ENCODE measurements at places on chromosomes 6 and 20. TPM values are rescaled to one million over a fixed set of nuclear protein-coding genes. Genes with fewer than 3 reads are reported as not detected.

Gene XKR7
- total RNA-seq, result not detected

Gene GABRR1
- total RNA-seq, result not detected

Gene PRND
- total RNA-seq, result not detected

DNA sequence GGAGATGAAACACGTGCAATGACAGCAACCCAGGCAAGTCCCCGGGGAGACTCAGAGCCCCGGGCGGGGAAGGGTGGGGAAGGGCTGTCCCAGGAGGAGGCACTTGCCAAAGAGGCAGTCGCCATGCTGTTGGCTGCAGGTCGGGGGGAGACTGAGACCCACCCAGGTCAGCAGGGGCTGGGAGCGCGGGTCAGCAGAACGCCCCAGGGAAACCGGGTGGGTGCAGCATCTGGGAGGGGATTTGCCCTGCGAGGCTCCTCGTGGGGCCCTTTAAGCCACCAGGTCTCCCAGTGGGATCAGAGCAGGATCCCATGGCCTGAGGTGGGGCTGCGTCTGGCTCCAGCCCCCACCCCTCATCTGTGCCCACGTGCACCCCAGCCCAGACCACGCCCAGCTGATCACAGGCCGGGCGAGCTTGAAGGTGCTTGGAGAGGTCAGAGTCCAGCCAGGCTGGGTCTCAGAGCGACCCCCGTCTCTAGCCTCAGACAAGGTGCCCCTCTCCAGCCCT, 65.5 kb downstream of the YTHDF1 start:
- no peaks in the 10 kb centered on the region for H3K36me3 ChIP-seq
- H3K27ac ChIP-seq, result no peak overlapping the region
- H3K4me1 ChIP-seq, result no peaks in the 10 kb centered on the region
- no peak for DNase-seq
- H3K4me3 ChIP-seq, result no peak overlapping the region

DNA sequence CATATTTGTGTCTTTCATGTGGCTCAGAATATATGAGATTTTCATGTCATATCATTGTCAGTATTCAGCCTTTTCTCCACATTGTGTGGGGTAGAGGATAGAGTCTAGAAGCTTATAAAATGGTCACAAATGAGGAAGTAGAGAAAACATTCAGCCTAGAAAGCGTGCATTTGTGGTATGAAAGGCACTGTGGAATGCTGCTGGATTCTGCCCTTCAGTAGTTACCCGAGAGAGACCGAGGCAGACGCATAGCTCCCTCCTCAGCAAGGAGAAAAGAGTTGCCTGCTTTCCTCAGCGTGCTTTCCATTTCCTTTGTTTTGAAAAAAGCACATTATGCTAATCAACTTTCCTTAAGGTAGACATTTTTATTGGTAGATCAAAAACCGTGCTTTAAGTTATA, 28.7 kb downstream of the MYB start:
- H3K4me1 ChIP-seq, result peaks cover 32% of the 10 kb centered on the region
- H3K36me3 ChIP-seq, result peaks cover 32% of the 10 kb centered on the region
- no peak for DNase-seq
- peak overlapping the region; percentile 77 for H3K4me3 ChIP-seq
- no peaks in the 10 kb centered on the region for H3K27me3 ChIP-seq

- no peak for DNase-seq
- peaks cover 29% of the 10 kb centered on the region for H3K4me1 ChIP-seq
- no peaks in the 10 kb centered on the region for H3K36me3 ChIP-seq
- H3K27me3 ChIP-seq, result peaks cover 5% of the 10 kb centered on the region
- peak overlapping the region; percentile 42 for H3K27ac ChIP-seq
- no peak overlapping the region for H3K4me3 ChIP-seq
These were observed 53.4 kb upstream of the CD93 start for GRCh38 chr20:23139524-23139923.

DNA sequence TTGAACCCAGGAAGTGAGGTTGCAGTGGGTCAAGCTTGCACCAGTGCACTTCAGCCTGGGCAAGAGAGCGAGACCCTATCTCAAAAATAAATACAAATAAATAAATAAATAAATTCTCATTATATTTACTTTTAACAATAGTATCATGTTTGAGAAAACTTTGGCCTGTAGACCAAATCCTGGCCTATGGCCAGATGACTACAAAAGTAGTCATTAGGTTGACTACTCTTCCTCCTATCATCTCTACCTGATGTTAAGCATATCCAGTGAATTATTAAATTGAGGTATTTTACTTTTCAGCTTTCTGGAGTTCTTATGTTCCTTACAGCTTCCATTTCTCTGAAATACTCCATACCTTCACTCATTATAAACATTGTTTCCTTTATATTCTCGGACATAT, 280.6 kb downstream of the LAMA2 start:
- no peaks in the 10 kb centered on the region for H3K4me1 ChIP-seq
- no peaks in the 10 kb centered on the region for H3K36me3 ChIP-seq
- H3K4me3 ChIP-seq, result no peak overlapping the region
- DNase-seq, result no peak
- H3K27me3 ChIP-seq, result no peaks in the 10 kb centered on the region

DNA sequence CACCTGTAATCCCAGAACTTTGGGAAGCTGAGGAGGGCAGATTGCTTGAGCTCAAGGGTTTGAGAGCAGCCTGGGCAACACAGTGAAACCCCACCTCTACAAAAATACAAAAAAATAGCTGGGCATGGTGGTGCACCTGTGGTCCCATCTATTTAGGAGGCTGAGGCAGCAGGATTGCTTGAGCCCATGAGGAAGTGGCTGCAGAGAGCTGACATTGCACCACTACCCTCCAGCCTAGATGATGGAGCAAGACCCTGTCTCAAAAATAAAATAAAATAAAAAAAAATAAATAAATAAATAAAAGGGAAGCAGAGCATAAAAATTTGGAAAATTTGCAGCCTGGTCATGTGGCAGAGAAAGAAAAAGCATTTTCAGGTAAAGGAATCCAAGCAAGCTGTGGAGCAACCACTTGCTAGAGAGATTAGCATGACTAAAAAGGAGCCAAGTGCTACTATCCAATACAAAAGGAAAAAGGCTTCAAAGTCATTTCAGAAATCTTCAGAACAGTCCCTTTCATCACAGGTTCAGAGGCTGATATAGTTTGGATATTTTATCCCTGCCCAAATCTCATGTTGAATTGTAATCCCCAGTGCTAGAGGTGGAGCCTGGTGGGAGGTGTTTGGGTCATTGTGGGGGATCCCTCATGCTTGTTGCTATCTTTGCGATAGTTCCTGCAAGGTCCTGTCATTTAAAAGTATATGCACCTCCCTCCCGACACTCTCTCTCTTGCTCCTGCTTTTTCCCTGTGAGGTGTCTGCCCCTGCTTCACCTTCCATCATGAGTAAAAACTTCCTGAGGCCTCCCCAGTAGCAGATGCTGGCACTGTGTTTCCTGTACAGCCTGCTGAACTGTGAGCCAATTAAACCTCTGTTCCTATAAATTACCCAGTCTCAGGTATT, 11.2 kb upstream of the TTK start:
- peaks cover 8% of the 10 kb centered on the region for H3K27me3 ChIP-seq
- no peak overlapping the region for H3K4me3 ChIP-seq
- H3K36me3 ChIP-seq, result no peaks in the 10 kb centered on the region

DNA sequence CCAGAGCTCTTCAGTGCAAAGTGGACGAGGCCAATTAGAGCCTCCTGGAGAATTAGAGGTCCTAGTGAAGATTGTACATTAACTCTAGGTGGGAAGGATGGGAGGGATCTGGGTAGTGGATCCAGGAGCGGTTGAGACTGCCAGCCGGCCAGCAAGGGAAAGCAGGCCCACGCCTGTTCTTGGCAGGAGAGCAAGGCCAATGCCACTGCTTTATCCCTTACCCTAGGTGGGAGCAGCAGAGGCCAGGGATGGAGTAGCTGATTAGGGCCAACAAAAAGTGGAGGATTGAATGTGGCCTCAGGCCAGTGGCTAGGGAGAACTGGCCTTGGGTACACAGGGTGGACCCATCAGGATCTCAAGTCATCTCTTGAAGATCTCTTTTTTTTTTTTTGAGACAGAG, 3.7 kb downstream of the ITPR3 start:
- peaks cover 9% of the 10 kb centered on the region for H3K36me3 ChIP-seq
- H3K27me3 ChIP-seq, result no peaks in the 10 kb centered on the region
- no peak for DNase-seq
- no peak overlapping the region for H3K27ac ChIP-seq
- peaks cover 40% of the 10 kb centered on the region for H3K4me1 ChIP-seq
- H3K4me3 ChIP-seq, result no peak overlapping the region

DNA sequence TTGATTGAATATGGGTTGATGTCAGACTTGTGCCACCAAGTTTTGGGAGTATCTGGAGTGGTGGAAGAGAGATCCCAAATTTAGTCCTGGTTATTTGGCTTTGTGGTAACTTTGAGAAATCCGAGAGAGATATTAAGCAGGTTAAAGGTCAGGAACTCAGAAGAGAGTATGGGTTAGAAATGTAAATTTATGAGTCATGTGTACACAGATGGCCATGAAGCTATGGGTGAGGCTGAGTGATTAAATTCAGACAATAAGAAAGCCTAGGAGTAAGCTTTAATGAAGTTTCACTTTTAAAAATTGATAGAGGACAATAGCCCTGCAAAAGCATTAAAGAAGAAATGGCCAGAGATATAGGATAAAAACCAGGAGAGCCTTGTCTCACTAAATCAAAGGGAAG, 14.3 kb downstream of the RIMS1 start:
- H3K4me1 ChIP-seq, result no peaks in the 10 kb centered on the region
- no peak overlapping the region for H3K4me3 ChIP-seq
- H3K36me3 ChIP-seq, result no peaks in the 10 kb centered on the region
- no peak overlapping the region for H3K27ac ChIP-seq

DNA sequence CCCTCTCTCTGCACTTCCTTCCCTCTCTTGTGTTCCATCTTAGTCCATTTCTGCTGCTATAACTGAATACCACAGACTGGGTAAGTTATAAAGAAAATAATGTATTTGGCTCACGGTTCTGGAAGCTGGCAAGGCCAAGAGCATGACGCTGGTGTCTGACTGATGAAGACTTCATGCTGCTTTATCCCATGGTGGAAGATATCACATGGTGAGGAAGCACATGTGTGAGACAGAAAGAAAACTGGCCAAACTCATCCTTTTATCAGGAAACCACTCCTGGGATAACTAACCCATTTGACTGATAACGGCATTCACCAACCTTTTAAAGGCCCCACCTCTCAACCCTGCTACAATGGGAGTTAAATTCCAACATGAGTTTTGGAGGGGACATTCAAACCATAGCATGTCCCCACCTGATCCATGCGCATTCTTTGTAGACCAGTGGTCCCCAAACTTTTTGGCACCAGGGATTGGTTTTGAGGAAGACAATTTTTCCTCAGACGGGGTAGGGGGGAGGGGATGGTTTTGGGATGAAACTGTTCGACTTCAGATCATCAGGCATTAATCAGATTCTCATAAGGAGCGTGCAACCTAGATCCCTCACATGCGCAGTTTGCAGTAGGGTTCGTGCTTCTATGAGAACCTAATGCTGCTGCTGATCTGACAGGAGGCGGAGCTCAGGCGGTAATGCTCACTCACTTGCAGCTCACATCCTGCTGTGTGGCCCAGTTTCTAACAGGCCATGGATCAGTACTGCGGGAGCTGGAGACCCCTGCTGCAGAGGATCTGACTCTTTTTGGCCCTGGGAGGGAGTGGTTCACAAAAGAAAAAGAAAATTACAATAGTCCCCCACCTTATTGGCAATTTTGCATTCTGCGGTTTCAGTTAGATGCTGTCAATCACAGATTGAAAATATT, 71.7 kb upstream of the RNF24 start:
- H3K36me3 ChIP-seq, result peaks cover 5% of the 10 kb centered on the region
- H3K27me3 ChIP-seq, result peaks cover 3% of the 10 kb centered on the region
- peaks cover 29% of the 10 kb centered on the region for H3K4me1 ChIP-seq
- DNase-seq, result no peak
- no peak overlapping the region for H3K4me3 ChIP-seq

- peaks cover 2% of the 10 kb centered on the region for H3K36me3 ChIP-seq
- H3K4me3 ChIP-seq, result peak overlapping the region; percentile 81
- peaks cover 7% of the 10 kb centered on the region for H3K27me3 ChIP-seq
These were observed 682 bp upstream of the CHD6 start for GRCh38 chr20:41618807-41619311.

- no peak overlapping the region for H3K4me3 ChIP-seq
- no peaks in the 10 kb centered on the region for H3K36me3 ChIP-seq
These were observed 186.6 kb downstream of the MOXD1 start for GRCh38 chr6:132214716-132215115.

- H3K27me3 ChIP-seq, result peaks cover 4% of the 10 kb centered on the region
- no peak overlapping the region for H3K27ac ChIP-seq
- H3K4me3 ChIP-seq, result no peak overlapping the region
- H3K36me3 ChIP-seq, result no peaks in the 10 kb centered on the region
These were observed 21.6 kb downstream of the CNKSR3 start for GRCh38 chr6:154488802-154489437.

Data from activated naive CD8-positive, alpha-beta T cell treated with anti-CD3 and anti-CD28 coated beads, Interleukin-2, amount 10 ng/mL, durations not matched to agents 7 days and 5 days (primary cell).